Mesothelial cell of epicardium (in vitro differentiated cells): ENCODE measurements at places on chromosomes 7 and 10.

DNA sequence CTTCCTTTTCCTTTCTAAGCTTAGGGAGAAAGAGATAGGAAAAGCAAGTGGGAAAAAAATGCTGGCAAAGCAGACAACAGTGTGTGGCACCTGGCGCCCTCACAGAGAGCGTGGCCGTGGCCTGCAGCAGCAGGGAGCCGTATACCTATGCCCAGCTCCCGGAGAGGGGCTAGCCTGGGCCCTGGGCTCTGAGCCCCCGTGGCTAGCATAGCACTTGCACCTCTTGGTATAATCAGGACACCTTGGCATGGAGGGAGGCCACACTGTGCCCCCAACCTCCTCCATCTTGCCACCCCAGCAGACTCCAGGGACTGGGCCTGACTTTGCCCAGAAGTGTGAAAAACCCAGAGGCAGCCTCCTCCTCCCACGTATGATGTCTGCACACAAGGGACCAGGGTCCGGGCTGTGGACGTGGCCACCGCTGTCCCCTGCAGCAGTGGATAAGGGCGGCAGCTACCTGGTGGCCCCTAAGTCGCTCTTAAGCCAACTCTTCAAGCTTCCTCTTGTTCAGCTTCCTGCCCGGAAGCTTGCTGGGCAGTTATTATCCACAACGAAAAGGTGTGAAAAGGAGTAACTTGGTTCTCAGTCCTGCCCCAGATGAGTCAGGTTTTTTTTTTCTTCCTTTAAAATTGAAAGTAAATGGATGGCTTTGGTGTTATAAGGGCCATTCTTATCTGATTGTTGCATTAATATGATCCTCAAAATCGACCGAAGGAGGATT lies 249.1 kb upstream of the PITRM1 start:
- no peak for DNase-seq

- DNase-seq: no peak
Measured at GRCh38 chr7:23220690-23221305, 25.8 kb upstream of the GPNMB start.

- DNase-seq: no peak
Measured at GRCh38 chr7:106048706-106049020, 63.4 kb downstream of the SYPL1 start.

DNA sequence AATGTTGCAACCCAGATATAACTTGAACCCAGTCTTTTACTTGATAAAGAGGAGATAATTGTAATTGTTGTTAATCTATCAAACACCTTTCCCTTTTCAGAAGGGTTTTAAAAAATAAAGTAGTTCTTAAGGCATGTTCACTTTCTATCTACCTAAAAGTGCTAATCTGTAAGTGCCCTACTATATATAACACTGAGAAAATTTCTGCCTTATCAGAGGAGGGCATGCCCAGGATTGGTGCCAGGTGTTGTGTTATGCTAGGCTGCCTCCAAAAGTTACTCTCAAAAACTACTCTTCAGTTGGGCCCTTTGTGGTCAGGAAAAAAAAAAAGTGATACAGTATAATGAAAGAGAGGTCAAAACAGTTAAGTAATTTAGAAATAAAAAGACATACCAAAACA lies 36.3 kb downstream of the SMNDC1 start:
- DNase-seq: no peak

DNA sequence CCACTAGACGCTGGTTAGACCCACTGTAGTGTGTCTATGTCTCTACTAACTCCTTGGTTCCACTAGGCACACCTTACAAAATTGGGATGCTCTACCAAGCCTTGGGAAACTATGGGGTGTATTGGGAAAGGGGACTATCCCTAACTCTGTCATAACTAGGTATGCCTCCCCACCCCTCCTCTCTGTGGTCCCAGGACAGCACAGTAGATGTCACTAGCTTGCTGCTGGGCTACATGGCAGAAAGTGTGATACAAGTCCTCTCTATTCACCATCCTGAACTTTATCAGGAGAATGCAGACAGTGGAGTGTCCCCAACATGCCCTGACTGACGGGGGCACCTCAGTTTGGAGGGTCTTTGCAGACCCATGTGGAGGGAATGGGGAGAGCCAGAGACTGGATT lies 30.3 kb upstream of the TMEM273 start:
- no peak for DNase-seq

DNA sequence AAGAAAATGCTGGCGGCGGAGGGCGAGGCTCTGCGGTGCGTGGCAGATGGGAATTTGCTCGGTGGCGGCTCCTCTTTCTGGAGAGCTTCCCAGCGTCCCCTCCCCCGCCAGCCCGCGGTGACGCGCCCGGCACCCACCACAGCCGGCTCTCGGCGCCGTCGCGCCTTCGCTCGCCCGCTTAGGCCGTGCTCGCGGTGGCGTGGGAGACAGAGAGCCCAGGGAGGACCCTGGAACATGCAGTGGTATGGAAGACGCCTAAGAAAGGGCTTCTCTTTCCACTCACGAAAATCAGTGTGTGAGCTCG lies 576 bp upstream of the CSGALNACT2 start:
- peak; percentile 78 for DNase-seq
